ENCODE measurements at places on chromosomes 6 and 20.

- peak; percentile 92 for DNase-seq
These were observed 64.6 kb upstream of the TXNDC5 start for GRCh38 chr6:7974938-7975763.

DNA sequence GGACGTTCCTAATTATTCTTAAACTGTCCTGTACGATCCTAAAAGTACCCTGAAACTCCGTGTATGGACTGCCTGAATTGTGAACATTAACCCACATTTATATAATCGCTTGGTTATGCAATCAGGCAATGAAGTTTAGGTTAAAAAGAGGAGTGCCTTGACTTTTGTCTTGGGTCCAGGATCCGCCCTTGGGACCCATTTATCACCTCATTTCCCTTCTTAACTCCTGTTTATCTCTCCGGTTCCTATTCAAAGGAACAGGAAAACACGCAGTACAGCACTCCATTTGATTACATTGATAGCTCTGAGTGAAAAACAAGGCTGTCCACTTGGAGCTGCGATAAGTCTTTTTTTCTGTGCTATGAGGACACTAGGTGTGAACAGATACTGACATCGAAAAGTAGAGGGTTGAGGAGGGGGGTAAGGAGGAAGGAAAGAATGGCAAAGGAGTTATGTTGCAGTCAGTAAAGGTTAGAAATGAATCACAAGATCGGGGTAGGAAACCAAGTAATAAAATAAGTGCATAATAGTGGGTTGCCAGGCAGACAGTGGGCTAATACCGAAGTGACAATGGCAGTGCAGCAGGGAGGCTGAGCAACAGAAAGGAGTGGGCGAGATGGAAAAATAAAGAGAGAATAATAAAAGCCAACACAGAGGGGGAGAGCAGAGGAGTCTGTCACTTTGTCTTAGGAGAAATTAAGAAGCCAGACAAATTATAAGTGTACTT lies 15.9 kb upstream of the PCK1 start:
- DNase-seq, result no peak

DNA sequence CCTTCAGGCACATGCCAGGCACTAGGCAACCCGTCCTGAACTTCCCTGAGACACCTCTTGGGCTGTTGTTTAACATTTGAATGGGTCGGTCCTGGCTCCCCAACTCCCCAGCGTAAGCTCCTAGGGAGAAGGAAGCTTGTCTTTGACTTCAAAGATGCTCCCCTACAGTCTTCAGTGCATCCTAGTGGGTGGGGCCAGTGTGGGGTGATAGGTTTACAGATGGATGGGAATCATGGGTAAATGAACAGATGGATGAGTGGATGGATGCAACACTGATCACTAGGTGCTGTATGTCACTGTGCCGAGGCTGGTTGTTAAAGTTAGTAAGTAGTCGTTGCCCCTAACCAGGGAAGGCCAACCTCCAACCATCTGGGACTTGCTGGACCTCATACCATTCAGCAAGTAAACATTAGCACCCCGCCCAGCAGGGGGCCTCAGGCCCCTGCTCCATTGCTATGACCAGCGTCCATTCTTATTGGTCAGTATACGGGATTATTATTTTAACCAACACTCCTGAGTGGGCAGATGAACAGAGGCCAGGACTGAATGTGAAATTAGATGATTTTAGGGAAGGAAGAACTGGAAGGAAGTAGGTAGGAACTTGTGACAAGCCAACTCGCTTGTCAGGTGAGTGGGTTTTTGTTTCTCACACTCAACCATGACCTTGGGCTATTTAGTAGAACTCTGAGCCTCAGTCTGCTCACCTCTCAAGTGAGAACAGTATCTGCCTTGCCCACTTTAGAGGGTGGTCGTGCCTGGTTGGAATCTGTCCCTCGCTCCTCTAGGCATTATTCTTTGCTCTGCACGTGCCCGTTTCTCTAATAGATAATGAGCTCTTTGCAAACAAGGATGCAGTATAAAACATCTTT lies 82.9 kb upstream of the FOXP4 start:
- DNase-seq, result no peak

- no peak for DNase-seq
These were observed 43.5 kb downstream of the NOL4L start for GRCh38 chr20:32541323-32542258.

DNA sequence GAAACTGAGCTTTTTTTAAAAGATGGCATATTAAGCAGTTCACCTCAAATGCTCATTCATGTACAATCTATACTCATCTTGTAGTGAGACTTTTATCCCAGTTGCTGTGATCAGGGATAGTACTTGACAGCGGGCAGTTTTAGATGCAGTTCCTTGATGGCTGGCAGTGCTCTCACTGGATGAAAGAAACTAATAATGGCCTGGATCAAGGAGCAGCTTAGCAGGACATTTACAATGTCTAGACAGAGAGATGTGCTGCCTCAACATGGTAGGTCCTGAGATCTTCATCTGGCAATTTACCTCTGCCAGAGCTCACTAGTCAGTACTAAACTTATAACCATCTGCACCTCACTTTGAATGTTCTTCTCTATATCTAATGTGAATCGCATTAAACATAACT lies 46.8 kb upstream of the LYRM2 start:
- DNase-seq, result no peak

GRCh38 chr20:49742948-49743347 lies 29.3 kb upstream of the B4GALT5 start:
- no peak for DNase-seq

DNA sequence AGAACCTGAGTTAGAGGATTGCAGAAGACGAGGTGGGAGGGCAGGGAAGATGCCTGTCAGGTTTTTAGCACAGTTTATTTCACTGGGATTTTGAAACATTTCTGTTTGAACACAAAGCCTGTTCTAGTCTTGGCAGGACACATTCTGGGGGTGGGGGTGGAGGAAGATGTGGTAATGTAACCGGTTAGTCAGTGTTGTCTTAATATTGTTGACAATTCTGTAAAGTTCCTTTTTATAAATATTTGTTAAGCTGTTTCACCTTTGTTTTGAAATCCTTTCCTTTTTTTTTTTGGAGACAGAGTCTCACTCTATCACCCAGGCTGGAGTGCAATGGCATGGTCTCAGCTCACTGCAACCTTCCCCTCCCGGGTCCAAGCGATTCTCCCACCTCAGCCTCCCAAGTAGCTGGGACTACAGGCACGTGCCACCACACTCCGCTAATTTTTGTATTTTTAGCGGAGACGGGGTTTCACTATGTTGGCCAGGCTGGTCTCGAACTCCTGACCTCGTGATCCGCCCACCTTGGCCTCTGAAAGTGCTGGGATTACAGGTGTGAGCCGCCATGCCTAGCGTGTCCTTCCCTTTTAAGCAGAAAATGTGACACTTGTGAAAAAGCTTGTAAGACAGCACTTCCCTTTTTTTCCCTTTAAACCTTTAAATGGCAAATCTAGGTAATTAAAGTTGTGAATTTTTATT lies 20.2 kb downstream of the SLC9A8 start:
- DNase-seq, result no peak

DNA sequence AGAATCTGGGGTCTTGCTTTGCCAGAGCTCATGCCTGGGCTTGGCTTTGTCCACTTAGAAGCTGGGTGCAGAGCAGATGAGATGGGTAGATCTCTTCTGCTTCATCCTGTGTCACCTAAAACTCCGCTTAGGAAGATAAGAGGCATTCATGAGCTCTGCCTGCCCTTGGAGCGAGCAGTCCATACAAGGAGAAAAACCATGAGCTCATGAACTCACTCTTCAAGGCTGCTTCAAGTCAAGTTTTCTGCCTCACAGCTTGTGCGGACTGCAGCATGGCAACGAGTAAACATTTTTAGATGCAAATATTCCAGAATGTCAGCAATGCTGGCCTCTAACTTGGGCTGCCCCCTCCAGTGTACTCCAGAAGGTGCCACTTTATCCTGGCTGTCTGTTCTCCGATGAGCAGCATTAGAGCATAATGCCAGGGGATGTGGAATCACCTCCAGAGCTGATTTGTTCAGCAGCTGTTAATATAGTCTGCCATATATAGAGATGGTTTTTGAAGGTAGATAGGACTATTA lies 10.7 kb upstream of the UQCC2 start:
- no peak for DNase-seq

DNA sequence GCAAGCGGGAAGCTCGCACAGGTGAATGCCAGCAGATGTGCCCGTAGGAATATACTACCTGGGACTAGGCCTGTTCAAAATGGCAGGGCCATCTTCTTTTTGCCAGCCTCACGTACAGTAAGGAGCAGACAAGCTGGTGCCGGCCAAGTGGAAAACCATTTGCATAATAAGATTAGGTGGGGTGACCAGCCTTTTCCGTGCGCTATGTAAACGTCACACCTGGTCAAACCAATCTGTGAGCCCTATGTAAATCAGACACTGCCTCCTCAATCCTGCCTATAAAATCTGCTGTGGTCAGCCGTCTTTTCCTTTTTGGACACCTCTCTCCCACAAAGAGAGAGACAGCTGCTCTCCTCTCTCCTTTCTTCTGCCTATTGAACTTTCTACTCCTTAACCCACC lies 60.8 kb upstream of the TMEM30A start:
- DNase-seq, result no peak
